ENCODE measurements at places on chromosomes 1 and 21.

GRCh38 chr1:183058851-183059502, 35.8 kb downstream of the LAMC1 start:
- no peak for DNase-seq

- DNase-seq, result no peak
Measured at GRCh38 chr1:81780705-81781454, 19.9 kb upstream of the ADGRL2 start.

GRCh38 chr1:23964235-23964668, 4.6 kb downstream of the PNRC2 start:
- no peak for DNase-seq

DNA sequence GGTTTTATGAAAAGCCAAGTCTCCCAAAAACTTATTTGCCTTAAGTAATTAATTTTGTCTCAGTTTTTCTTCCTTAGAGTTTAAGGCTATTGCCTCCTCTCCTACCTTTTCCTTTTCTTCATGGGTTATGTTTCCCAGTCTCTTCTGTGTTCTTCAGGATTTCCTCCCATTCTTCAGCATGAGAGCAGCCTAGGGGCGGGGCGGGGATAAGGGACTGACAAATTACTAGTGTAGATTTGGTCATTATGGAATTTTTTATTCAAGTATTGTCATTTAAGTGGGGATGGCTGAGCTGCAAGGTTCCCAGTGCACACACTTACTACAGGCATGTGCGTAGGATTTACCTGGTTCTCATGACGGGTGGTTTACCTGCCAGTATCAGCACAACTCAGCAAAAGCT, 35.2 kb upstream of the PIGV start:
- no peak for DNase-seq

DNA sequence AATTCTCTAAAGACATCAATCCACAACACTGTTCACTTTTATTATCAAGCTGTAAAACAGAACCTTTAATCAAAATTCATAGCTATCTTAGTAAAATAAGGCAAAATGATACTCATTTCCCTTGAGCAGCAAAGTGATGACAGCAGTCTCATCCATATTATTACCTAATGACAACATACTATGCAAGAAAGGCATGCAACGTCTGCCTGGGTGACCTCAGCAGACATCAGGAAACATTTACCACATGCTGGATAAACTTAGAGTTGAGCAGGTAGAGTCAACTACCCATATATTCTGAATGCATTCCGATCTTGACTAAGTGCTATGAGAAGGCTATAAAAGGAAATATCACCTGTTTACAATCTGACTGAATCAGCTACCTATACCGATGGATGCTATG, 145.1 kb downstream of the SIPA1L2 start:
- no peak for DNase-seq

DNA sequence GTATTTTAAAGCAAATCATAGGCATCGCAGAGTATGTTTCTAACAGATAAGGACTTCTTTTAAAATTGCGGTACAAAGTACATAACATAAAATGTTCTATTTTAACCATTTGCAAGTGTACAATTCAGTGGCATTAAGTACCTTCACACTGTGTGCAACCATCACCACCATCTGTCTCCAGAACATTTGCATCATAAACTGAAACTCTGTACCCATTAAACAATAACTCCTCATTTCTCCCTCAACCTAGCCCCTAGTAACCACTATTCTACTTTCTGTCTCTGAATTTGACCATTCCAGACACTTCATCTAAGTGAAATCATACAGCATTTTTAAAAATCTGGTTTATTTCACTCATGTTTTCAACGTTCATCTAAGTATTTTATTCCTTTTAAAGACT, 16.6 kb upstream of the ATF3 start:
- no peak for DNase-seq

GRCh38 chr1:175222296-175222938, 29.8 kb upstream of the KIAA0040 start:
- no peak for DNase-seq

DNA sequence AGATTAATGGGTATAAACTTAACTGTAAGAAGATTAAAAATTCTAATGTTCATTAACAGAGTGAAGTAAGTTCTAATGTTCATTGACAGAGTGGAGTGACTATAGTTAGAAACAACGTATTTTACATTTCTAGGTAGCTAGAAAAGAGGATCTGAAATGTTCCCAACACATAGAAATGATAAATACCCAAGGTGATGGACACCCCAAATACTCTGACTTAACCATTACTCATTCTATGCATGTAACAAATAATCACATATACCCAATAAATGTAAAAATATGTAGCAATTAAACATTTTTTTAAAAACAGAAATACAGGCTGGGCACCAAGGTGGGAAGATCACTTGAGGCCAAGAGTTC, 62.1 kb downstream of the ABL2 start:
- no peak for DNase-seq

GRCh38 chr1:51070640-51071039, 31.4 kb upstream of the C1orf185 start:
- no peak for DNase-seq

GRCh38 chr1:103142461-103142860, 34.1 kb upstream of the COL11A1 start:
- no peak for DNase-seq

DNA sequence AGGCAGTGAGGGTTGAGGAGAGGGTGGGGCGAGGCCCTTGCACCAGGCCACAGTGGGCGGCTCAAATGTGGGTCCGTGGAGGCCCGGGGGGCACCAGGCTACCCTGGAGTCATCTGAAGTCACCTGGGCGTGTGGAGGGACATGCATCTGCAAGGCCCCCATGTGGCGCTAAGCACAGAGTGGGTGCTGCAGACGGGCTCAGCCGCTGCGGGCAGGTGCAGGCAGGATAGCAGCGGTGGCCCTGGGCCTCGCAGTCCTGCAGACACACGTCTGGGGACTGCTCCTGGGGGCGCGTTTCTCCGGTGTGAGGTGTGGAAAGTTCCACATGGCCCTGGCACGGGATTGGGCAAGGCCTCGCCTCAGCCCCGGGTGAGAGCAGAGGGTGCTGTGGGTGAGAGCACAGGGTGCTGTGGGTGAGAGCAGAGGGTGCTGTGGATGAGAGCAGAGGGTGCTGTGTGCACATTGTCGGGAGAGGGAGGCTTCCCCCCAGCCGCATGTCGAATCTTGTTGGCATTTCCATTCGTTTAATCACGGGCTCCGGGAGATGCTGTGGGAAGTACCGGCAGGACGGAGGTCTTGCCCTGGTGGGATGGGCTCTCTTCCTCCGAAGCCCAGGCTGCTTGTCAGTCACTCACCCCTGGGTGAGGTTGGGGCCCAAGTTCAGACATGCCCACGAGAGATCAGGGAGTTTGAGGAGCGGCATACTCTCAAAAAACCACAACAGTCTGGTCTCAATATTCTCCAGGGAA, 46.5 kb downstream of the TP73 start:
- no peak for DNase-seq

- peak; percentile 70 for DNase-seq
Measured at GRCh38 chr1:43991476-43992231, at the start of gene CCDC24. TSS of gene CCDC24 (plus strand) at chr1:43991599. CDS start at chr1:43991879, 280 bp downstream.

DNA sequence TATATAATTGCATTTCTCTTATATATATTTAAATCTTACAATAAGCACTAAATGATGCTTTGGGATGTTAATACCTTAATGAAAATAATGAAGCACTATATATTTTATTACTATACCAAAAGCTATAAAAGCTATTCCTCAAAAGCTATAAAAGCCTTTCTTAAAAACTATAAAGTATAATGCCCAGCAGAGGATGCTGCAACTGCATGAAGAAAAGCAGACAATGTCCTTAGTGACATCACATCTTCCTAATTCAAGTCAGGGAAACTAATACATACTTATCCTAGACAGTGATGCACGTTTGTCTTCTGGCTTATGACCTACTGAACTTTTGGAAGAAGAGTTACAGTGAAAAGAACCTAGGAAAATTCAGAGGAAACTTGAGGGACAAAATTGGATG, 13.6 kb upstream of the C1orf185 start:
- no peak for DNase-seq

All from effector CD4-positive, alpha-beta T cell (primary cell).